ENCODE measurements at places on chromosomes 7 and 10.
A peak's percentile ranks its signal among the peaks of the same experiment; 100 is the strongest.

GRCh38 chr10:69728335-69728870, 73.3 kb upstream of the COL13A1 start:
- peak; percentile 99 for DNase-seq

- peak; percentile 61 for DNase-seq
Measured at GRCh38 chr10:110547139-110547761, 20.2 kb upstream of the SMC3 start.

DNA sequence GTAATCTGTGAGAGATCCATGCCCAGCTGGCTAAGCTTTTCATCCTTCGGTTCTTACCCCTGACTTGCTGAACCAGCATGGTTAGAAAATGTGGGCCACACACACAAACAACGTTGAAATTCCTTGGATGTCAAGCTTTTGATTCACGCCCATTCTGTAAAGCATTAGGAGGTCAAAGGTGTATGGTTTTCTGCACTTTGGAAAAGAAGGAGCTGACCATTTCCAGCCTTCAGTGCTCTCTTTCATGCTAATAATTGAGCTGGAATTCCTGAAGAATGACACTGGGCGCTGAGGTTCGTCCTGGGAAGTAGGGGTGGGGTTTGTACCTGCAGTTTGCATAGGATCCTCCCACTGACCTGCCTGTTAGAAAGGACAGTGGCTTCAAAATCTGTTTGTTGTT, 23.1 kb downstream of the KLF6 start:
- DNase-seq, result peak; percentile 75

DNA sequence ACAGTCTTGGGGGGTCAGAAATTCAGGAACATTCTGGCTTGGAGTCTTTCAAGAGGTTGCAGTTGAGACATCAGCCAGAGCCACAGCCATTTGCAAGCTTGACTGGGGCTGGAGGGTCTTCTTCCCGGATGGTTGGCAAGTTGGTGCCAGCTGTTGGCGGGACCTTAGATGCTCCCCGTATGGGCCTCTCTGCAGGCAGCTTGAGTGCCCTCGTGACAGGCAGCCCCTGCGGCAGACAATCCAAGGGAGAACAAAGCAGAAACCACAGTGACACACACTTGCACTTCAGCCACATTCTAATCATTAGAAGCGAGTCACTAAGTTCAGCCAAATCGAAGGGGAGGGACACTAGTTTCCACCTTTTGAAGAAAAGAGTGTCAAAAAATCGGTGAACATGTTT, 59.4 kb upstream of the MXI1 start:
- DNase-seq, result no peak

DNA sequence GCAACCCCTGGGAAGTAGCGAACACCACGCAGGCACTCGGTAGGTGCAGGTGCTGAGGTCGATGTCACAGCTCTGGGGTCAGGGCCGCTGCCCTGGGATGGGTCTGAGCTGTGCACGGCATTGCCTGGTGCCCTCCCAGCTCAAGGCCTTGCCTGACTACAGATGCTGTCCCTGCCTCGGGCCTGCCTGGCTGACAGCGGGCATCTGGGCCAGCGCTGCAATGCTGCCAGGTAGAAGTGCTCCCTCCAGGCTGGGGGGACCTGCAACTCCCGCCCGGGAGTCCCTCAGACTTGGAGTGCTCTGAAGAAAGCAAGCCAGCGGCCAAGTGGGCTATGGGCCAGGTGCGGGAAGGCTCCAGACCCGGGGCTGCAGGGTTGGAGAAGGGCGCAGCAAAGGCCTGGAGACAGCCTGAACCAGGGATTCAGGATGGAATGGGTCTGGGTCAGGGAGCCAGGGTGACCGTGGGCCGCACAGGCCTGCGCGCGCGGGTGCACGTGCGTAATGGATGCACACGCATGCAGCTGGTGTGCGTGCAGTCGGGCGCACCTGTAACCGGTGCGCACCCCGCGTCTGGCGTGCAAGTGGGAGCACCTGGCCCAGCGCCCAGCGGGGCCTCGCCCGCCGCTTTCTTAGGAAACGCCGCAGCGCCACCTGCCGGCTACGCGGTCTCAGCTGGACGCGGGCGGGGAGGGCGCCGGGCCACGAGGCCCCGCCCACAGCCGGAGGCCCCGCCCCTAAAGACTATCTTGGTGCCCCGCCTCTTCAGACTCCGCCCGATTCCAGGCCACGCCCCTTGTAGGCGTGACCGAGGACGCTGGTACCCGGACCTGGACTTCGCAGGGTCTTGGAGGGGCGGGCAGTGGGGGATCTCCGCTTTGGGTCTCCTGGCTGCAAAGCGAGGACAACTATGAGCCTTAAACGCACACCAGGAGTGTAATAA, 46.7 kb downstream of the MICALL2 start:
- DNase-seq, result peak; percentile 61

DNA sequence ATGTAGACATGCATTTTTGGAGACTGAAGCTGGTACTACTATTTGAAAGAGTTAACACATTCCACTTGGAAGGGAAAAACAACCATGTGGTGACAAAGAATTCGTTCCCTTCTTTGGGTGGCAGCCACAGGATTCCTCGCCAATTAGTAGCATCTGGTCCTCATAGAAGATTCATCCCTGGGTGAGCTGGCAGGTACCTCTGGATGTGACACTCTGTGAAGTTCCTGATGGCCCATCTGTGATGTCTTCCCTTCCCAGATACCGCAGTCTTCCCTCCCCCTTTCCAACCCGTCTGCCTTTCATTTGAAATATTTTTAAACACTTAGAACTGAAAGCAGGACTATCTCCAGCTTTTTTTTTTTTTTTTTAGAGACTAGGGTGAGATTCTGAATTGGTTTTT, 569.5 kb downstream of the TYW1 start:
- DNase-seq, result no peak
